ENCODE measurements at places on chromosomes 4 and X. TPM values are rescaled to one million over a fixed set of nuclear protein-coding genes. Genes with fewer than 3 reads are reported as not detected.

NAAA gene
- 52.7 TPM for total RNA-seq

ANXA10 gene
- total RNA-seq = not detected

NPNT gene
- total RNA-seq = 62.1 TPM

NAT8L gene
- total RNA-seq = 0.48 TPM

HPF1 gene
- total RNA-seq = 28.6 TPM

FAM184B gene
- total RNA-seq = 3.1 TPM

EGF gene
- total RNA-seq = 8.4 TPM

MAGEA11 gene
- total RNA-seq = not detected

FABP2 gene
- total RNA-seq = 2.9 TPM

KLF8 gene
- total RNA-seq = 7.2 TPM

ZIC3 gene
- total RNA-seq = 0.72 TPM

DMP1 gene
- 2.2 TPM for total RNA-seq

SYTL5 gene
- total RNA-seq = 5.8 TPM

UGT2A3 gene
- total RNA-seq = 0.72 TPM

NPY5R gene
- total RNA-seq = 5.8 TPM

NSG1 gene
- total RNA-seq = 17.6 TPM

TMEM47 gene
- 83.1 TPM for total RNA-seq

OTC gene
- not detected for total RNA-seq

CENPVL1 gene
- total RNA-seq = not detected

F8A2 gene
- 0.72 TPM for total RNA-seq

MAGEE2 gene
- total RNA-seq = 0.48 TPM

SPATA4 gene
- 0.72 TPM for total RNA-seq

FHIP1A gene
- 3.4 TPM for total RNA-seq

EDA2R gene
- total RNA-seq = 0.48 TPM

PDLIM3 gene
- total RNA-seq = 361 TPM

Measured in umbilical cord (tissue), 2 donors.